ENCODE measurements at places on chromosomes 7 and 10.
A peak's percentile ranks its signal among the peaks of the same experiment; 100 is the strongest.

- DNase-seq = no peak
Observed at GRCh38 chr7:105637755-105638154, 56.5 kb upstream of the EFCAB10 start.

- DNase-seq = peak; percentile 73
Observed at GRCh38 chr10:6200734-6201515, 1.8 kb upstream of the PFKFB3 start.

DNA sequence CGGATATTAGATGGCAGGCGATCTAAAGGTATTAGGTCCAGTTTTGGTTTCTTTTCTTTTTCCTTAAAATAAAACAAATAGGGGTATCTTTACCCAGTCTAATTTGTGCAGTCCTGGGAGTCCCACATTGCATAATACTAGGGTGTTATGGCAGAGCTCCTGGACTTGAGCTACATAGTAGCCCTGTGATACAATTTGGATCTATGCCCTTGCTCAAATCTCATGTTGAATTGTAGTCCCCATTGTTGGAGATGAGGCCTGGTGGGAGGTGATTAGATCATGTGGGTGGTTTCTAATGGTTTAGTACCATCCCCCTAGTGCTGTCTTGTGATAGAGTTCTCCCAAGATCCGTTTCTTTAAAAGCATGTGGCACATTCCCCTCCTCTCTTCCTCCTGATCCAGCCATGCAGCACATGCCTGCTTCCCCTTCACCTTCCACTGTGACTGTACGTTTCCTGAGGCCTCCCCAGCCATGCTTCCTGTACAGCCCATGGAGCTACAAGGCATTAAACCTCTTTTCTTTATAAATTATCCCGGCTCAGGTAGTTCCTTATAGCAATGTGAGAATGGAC lies 141.9 kb downstream of the RPS24 start:
- no peak for DNase-seq

DNA sequence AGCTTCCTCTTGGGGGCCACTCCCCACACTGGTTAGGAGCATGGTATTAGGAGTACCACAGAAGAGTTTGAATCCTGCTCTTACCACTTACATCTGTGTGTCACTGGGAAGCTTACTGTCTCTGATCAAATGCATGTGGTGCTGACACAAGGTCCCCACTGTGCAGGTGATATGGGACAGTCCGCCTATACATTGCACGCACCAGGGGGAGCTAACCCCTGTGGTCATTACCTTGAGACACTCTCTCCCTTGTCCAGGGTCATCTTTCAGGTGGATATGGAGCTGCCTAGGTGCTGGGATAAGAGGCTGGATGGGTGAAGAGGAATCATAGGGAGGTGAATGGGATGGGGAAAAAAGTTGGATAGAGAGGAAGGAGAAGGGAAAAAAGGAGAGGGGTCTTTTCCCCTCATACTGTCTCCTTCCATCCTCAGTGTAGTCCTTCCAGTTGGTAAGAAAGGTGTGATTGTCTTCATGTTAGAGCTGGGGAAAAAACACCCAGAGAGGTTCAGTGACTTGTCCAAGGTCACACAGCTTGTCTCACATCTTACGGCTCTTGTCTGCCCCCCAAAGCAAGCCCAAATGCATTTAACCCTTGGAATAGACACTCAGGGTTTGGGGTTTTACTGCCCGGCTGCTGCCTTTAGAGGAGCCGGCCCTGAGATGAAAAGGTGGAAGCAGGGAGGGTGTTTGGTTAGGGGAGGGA lies 125.9 kb downstream of the CDH23 start:
- peak; percentile 1 for DNase-seq

DNA sequence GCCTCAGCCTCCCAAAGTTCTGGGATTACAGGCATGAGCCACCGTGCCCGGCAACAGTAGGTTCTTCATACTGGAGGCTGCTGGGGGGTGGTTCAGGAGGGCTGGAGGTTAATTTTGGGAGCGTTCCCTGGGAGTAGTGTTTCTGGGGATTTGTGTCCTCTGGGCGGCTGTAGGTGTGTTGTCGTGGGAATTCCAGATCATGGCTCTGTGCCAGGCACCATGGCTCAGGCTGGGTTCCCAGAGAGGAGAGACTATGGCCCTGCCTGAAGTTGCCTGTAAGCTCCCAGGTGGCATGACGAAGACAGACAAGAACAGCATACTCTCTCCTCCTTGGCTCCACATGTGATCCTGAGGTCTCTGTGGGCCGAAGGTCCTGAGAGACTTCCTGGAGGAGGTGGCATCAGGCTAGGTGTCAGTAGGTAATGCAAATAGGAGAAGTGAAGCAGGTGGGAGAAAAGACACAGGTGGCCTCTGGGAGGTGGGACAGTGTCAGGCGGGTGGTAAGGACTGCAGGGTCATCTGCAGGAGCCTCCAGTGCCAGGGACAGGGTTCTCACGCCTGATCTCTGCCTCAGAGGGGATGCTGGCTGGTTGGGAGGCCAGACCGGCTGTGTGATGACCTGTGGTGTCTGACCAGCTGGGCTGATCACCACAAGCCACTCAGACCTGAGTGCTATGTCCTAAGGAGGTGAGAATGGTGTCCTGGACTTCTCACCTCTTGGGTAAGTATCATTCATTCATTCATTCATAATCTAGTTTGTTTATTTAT lies 18.7 kb downstream of the CLIP2 start:
- no peak for DNase-seq

DNA sequence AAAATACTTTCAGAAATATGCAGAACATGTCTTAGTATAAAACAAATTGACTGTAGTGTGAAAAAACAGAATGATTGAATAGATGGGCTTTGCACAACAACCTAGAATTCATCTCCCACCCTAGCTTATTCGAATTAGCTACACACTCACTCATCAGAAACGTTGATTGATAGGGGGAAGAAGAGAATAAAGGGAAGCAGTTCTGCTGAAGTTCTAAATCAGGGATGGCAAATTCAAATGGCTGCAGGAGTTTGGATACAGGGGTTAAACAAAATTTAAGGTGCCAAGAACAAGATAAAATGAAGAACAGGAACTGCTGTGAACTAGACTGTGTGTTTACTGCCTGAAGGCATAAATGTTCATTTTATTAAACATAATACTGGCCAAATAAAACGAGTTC lies 9.0 kb downstream of the CD36 start:
- no peak for DNase-seq

DNA sequence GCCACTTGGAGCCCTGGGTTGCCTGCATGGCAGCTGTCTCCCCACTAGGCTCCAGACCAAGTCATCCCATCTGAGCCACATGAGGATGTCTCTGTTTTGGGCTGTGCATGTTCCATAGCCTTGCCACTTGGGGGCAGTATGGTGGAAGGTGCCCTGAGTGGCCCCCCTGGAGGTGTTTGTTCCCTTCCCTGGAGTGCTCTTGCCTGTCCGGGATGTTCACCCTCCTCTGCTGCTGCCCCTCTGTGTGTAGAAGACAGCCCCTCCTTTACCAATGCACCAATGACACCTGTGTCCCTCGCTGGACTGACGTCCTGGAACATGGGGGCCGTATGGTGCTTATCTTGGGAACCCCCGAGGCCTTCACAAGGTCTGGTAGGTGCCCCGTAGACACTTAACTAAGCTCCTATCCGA lies 100.2 kb downstream of the ACTR3B start:
- DNase-seq = peak; percentile 62
